ENCODE measurements at places on chromosomes 1 and 21.

GRCh38 chr1:209667708-209668107 is 7.5 kb upstream of the G0S2 start:
- DNase-seq, result no peak

- DNase-seq, result no peak
Observed at GRCh38 chr21:37452227-37452626, 85.7 kb downstream of the DYRK1A start.

DNA sequence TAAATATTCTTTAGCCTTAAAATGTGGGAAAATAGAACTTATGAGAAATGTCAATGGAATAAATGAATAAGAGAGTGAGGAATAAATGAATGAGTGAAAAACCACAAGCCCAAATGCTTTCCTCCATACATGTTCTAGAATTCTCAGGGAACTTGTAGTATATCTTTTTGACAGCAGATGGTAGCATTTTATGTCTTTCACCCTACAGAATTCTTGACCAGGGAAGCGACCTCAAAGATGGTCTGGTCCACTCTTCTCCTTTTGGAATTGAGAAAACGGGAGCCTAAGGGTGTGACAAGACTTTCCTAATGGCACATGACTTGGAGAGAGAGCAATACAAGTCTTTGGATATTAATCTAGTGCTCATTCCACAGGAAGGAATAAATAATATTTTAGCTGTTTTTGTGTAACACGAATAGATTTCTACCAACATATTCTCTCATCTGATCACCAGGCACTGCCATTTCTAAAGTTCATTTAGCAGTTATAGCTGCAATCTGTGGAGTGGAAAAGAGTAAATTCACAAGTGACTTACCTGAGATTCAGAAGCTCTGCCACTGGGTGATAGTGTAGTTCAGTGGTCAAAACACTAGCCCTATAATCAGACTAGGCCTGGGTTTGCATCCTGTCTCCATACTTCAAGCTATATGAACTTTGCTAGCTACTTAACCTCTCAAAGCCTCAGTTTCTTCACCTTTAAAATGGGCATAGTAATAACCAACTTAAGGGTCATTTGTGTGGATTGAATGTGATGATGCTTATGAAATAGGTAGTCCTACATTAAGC is 15.0 kb upstream of the F5 start:
- DNase-seq, result no peak

- no peak for DNase-seq
Observed at GRCh38 chr1:156481527-156481926, 19.0 kb downstream of the MEF2D start.

DNA sequence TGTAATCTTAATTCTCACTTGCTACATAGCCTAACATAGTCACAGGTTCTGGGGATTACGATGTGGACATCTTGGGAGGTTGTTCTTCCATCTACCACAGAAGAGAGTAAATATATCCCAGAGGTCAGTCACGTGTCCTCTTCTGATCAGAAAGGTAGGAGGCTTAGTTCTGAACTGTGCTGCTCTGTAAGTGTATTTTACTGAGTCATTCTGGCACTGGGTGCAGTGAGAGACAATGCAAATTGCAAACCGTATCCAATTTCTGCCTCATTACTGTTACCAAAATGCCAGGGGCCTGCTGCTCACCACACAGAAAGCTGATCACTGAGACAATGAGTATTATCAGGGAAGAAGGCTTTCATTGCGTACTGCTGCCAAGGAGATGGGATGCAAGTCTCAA is 104.0 kb downstream of the GABPA start:
- no peak for DNase-seq

DNA sequence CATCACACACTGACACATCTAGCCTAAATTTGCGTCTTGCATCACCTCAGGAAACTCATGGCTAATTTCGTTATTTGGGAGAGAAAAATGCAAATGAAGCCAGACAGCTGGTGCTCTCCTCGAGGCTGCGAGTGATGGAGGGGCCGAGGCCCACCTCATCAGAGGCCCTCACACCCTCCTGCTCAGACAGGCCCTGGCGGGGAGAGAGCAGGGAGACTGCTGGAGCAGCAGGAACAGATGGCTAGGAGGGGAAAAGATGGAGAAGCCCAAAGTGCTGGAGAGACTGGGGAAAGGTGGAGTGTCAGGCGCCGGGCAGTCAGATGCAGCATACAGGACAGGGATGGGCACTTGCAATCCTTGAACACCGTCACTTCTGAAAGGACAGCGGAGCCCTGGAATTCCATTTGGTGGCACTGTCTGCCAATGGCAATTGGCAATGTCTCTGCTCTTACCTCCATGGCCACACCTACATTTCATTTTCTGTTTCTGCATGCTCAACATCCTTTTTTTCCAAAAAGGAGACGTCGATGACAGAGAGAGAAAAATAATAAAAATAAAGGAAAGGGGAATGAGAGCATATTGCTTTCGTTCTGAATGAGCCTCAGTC is 286.2 kb downstream of the SPATA17 start:
- no peak for DNase-seq

- no peak for DNase-seq
Observed at GRCh38 chr1:67747671-67748546, 62.9 kb downstream of the GADD45A start.

DNA sequence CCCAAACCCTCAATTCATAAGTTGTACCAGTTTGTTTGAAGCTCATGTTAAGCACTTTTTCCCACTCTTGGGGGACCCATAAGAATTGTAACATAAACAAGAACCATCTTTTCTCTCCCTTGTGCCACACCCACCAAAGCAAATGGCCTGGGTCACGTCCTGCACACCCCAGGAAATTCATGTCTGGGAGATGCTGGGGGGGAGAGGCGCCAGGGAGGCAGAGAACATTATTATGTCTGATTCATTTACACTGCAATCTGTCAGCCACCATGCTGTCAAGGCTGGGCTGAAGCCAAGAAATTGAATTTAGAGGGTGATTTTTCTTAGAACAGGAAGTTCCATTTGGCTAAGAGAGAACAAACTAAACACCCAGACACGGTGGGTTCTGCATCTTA is 37.2 kb upstream of the IPO9 start:
- peak; percentile 14 for DNase-seq

All from GF-D8 (cell line).